Activated T-helper 2 cell treated with anti-CD3 and anti-CD28 coated beads, Interferon-gamma antibody, Interleukin-2, Interleukin-4, amounts not matched to agents 10 μg/mL and 5 μg/mL and 100 μg/mL, durations not matched to agents 14 hours and 24 hours and 36 hours (primary cell): ENCODE measurements at places on chromosomes 7 and 10. TPM values are rescaled to one million over a fixed set of nuclear protein-coding genes. Genes with fewer than 3 reads are reported as not detected.

CPA2 gene
- 0.14 TPM in 1 of 2 replicates, not detected in the other for total RNA-seq

GCK gene
- 1.8 and 2.3 TPM in 2 replicates for total RNA-seq

DNA sequence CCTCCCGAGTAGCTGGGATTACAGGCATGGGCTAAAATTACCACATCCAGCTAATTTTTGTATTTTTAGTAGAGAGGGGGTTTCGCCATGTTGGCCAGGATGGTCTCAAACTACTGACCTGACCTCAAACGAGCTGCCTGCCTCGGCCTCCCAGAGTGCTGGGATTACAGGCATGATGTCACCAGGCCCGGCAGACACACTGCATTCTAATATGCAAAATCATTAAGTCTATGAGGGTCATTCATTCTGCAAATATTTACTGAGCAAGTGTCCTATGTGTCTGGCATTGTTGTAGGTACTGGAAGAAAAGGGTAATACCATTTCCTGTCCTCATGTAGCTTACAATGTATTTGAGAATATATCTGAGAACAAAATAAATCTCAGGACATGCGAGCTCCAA, 2.7 kb downstream of the PUS7 start:
- peaks cover 26% of the 10 kb centered on the region for H3K4me1 ChIP-seq
- H3K27ac ChIP-seq, result no peak overlapping the region
- peak overlapping the region; percentile 56 for H3K4me3 ChIP-seq
- H3K27me3 ChIP-seq, result no peaks in the 10 kb centered on the region

MEOX2 gene
- not detected in 2 replicates for total RNA-seq

DNA sequence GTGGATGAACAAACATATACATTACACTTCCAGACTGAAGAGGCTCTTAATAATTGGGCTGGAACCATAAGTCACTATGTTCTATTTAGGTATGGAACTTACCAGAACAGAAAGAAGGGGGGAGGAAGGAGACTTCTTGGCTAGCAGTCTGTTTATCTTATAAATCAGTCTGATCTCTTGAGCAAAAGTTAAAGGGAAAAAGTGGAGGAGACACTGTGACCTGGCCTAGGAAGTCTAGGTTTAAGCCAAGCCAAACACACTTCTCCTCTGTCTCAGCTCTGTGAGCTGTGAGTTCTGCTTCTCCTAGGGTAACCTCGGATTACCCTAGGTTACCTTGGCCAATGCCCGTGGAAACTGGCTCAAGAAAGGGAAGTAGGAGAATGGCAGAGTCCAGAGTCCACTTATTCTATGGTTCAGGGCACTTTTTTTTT, 95.2 kb downstream of the PFKFB3 start:
- no peak overlapping the region for H3K4me3 ChIP-seq
- no peak for DNase-seq
- peaks cover 74% of the 10 kb centered on the region for H3K4me1 ChIP-seq
- H3K27ac ChIP-seq, result peak overlapping the region; percentile 47
- no peaks in the 10 kb centered on the region for H3K27me3 ChIP-seq
